Hindlimb muscle (tissue), 1 donor: ENCODE measurements at places on chromosomes 1 and 21.

GRCh38 chr1:192839162-192840066 lies 30.6 kb downstream of the RGS2 start:
- no peak for DNase-seq

DNA sequence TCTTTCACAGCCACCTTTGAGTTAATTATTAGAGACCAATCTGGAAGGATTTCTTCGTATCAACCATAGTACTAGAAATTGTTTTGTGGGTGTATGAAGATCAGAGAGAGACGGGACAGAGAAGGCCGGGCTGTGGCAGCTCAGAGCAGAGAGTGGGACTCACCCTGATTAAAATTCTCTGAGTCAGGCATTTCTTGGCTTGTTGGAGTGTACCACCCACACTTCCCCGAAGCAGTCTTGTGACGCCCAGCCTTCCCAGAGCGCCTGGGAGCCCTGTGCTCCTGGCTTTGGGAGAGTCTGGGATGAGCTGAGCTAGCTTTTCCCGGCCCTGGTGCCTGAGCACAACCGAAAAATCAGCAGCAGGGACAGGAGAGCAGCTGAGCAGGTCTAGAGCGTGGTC lies 19.4 kb downstream of the PLEKHM2 start:
- peak; percentile 71 for DNase-seq

GRCh38 chr1:82161700-82162141 lies 361.0 kb downstream of the ADGRL2 start:
- peak; percentile 38 for DNase-seq

GRCh38 chr1:8406960-8407359 lies 89.0 kb downstream of the SLC45A1 start:
- no peak for DNase-seq

- peak; percentile 88 for DNase-seq
Measured at GRCh38 chr1:152036267-152037216, at the start of gene S100A11. S100A11 (minus strand) TSS chr1:152037004; CDS start chr1:152036915, 89 bp downstream.

DNA sequence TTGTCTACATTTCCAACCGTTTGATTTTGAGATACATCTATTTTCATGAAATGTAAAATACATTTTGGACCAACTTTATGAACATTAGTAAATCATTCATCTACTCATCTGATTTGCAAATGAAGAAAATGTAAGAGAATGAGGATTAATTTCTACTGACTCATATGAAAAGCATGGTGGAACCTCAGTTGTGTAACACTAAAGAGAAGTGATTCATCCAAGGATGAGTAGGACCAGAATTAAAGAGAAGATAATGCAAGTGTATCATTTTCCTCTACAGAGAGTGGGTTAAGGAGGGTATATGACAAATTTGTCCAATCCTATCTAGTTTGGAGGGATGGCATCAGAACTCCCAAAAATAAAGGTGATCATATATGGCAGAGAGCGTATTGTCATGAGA lies 1967.6 kb downstream of the MRPL39 start:
- no peak for DNase-seq

DNA sequence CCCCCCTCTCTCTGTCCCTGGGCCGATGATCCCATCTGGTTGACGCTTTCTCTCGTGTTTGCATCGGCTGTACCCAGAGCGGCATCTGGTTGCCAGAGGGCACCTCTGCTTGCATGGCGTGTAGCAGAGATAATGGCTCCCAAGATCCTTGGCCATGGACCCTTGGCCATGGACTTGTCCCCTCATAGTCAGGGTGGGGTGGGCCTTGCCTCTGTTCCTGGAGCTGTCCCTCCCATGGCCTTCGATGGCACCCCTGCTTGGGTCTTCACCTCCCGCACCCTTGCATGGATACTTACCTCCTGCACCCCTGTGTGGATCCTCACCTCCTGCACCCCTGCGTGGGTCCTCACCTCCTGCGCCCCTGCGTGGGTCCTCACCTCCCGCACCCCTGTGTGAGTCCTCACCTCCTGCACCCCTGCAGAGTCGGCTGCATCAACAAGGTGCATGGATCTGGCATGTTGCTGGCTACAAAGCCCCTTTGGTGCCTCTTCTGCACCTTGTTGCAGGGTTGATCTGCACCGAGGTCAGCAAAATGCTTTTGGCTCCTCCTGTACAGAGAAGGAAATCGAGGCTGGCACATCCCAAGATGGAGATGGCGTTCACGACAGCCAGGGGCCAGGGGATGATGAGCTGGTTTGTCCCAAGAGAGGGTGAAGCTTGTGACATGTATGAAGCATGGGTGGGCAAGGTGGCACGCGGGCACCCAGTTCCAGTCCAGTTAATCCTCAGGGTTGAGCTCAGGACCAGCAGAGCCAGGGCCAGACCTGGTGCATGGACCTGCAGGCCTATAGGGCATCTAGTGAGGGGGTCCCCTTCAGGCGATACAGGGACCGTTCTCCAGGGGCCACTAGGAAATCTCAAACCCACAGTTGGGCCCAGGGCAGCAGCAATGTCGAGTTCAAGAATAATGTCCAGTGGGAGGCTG lies 46.1 kb upstream of the C1orf174 start:
- DNase-seq, result no peak

- no peak for DNase-seq
Measured at GRCh38 chr1:240280560-240281322, 189.1 kb downstream of the FMN2 start.

GRCh38 chr1:13901039-13901438 lies 201.1 kb downstream of the PRDM2 start:
- DNase-seq, result no peak

- DNase-seq, result no peak
Measured at GRCh38 chr1:22780696-22781095, 70.1 kb downstream of the EPHB2 start.

DNA sequence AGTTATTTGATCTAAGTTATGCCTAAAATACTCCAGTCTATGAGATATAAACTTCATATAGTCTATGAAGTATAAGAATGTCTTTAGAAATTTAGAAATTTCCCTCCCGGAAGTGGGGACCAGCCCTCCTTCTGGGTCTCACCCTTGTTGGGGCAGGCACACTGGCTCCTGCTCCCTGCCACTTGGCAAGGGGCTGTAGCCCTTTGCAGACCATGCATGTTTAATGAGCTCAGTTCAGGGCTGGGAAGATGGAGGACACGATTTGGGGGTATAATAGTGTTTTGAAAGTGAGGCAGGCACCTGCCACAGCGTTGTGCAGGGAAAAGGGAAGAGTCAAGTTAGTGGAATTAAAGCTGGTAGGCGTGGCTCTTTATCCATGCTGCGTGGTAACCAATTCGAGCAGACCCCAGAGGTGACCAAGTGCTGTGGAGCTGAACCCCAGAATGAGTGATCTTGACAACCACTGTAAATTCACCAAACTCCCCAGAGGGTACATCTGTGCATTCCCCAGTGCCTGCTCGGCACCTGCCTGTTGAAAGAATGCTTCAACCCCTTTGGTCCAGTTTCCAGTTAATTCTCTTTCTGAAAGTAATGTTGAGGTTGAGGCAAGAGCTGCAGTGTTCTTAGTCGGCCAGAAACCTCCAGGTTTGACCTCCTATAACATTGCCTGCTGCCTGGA lies 79.6 kb downstream of the DOP1B start:
- DNase-seq, result no peak

GRCh38 chr1:244159646-244160045 lies 108.6 kb downstream of the ZBTB18 start:
- DNase-seq, result no peak

GRCh38 chr1:155622191-155622590 lies 12.2 kb downstream of the MSTO1 start:
- no peak for DNase-seq

- no peak for DNase-seq
Measured at GRCh38 chr1:78079580-78079979, 33.8 kb downstream of the GIPC2 start.

DNA sequence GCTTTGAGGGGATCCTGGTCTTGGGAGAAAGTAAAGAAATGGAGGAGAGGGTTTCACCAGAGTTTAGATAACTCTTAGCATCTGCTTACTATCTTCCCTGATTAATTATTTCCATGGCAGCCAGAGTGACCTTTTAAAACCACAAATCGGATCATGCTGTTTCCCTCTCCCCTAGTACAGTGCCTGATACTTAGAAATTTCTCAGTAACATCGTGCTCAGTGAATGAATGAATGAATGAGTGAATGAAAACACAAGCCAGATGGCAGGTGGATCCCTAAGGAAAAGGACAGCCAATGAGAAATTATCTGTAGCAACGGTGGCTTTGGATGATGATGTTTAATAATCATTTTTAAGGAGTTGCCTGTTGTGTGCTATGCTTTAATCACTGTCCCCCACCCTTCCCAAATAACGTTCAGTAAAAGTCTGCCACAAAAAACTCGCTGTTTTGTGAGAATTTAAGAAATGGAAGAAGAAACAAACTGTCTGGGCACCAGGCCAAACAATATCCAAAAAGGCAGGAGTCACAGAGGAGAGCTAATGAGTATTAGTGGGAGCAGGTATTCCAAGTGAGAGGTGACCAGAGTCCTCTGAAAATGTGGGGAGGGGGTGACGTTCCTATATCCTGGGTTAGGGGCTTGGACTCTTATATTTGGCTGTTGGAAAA lies 737 bp upstream of the SMAP2 start:
- no peak for DNase-seq

DNA sequence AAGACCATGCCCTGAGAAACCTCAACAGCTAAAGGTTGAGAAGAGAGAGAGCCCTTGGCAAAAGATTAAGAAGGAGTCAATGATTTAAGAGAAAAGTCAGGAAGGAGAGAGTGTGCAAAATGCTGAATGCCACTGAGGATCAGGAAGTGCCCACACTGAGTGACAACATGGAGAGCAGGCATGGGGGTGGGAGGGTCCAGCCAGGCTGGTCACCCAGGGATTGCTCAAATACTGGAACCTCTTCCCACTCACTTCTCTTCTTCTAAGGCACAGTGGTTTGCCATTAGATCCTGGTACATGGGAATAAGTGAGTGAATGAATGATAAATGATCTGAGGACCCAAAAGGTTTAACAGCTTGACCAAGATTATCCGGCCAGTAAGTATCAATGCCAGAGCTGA lies 11.1 kb downstream of the PRR9 start:
- DNase-seq, result no peak

- no peak for DNase-seq
Measured at GRCh38 chr1:245118806-245119205, 36.0 kb upstream of the KIF26B start.

GRCh38 chr1:234927312-234927970 lies 201.2 kb downstream of the TOMM20 start:
- DNase-seq, result no peak

DNA sequence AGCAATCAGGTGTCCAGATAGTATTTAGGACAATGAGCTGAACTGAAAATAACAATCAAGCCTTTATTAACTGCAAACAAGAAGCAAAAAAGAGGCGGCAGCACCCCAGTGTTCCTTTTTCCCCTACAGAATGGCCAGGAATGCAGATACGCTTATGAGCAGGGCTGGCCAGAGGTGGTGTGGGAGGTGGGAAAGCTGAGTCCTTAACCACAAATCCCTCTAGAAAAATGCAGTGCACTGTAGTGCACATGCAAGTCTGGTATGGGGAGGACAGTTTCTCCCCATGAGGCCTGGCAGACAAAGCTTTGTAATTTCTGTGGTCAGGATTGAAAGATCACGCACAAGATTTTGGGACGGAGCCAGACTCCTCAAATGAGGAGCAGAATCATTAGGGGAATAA lies 10.7 kb upstream of the IFNAR1 start:
- DNase-seq, result no peak
